ENCODE measurements at places on chromosomes 2 and 18. TPM values are rescaled to one million over a fixed set of nuclear protein-coding genes. Genes with fewer than 3 reads are reported as not detected.

The CHRNA1 gene
- 0.13 TPM for total RNA-seq

The SULT1C4 gene
- 0.19 TPM for total RNA-seq

The GAL3ST2 gene
- total RNA-seq: not detected

The CNDP1 gene
- not detected for total RNA-seq

The APOB gene
- under 0.01 TPM for total RNA-seq

The C2orf74 gene
- total RNA-seq: 29.7 TPM

The ECEL1 gene
- not detected for total RNA-seq

The MC2R gene
- total RNA-seq: not detected

The MOGAT1 gene
- not detected for total RNA-seq

The EMILIN1 gene
- 292 TPM for total RNA-seq

The WNT10A gene
- total RNA-seq: not detected

The SIGLEC15 gene
- total RNA-seq: 1.5 TPM

The PDE11A gene
- under 0.01 TPM for total RNA-seq

The MEP1B gene
- total RNA-seq: not detected

The SH3BP4 gene
- total RNA-seq: 16.6 TPM

The HOXD12 gene
- total RNA-seq: not detected

The SOS1 gene
- total RNA-seq: 13.3 TPM

The ANTXR1 gene
- total RNA-seq: 86.4 TPM

The BMP10 gene
- not detected for total RNA-seq

The ELOA2 gene
- not detected for total RNA-seq

The UGT1A10 gene
- total RNA-seq: not detected

The TIGD1 gene
- total RNA-seq: 2.5 TPM

The SIX3 gene
- not detected for total RNA-seq

The EPC2 gene
- total RNA-seq: 19.9 TPM

The ZSWIM2 gene
- not detected for total RNA-seq

The SERPINB4 gene
- total RNA-seq: not detected

The MITD1 gene
- 22.3 TPM for total RNA-seq

The G6PC2 gene
- total RNA-seq: not detected

The PDIA6 gene
- 404 TPM for total RNA-seq

The ZFAND2B gene
- total RNA-seq: 37.5 TPM

The POTEI gene
- total RNA-seq: not detected

The KCNK3 gene
- 8.2 TPM for total RNA-seq

The XRCC5 gene
- total RNA-seq: 219 TPM

The TMEM18 gene
- 18.9 TPM for total RNA-seq

All from aortic smooth muscle cell (primary cell).